Effector memory CD8-positive, alpha-beta T cell (primary cell): ENCODE measurements at places on chromosomes 2 and 18.
A peak's percentile ranks its signal among the peaks of the same experiment; 100 is the strongest.

DNA sequence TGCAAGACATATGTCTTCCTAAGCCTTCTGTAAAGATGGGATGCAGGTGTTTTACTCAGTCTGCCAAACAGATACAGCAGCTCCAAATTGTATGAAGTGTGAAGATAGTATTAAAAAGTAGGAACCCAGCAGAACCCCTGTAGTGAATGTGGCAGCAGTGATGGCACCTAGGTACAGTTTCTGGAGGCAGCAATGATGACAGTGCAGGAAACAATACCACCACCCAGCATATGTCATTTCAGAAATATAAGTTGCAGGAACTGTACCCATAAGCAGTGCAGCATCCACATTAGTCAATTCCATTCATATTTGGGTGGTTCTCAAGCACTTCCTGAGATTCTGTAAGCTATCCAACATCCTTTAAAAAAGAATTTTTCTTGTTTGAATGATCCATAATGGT is 46.7 kb upstream of the ATP5MC3 start:
- no peaks in the 10 kb centered on the region for H3K36me3 ChIP-seq
- peaks cover 8% of the 10 kb centered on the region for H3K27me3 ChIP-seq
- peaks cover 2% of the 10 kb centered on the region for H3K4me1 ChIP-seq
- no peak overlapping the region for H3K27ac ChIP-seq

DNA sequence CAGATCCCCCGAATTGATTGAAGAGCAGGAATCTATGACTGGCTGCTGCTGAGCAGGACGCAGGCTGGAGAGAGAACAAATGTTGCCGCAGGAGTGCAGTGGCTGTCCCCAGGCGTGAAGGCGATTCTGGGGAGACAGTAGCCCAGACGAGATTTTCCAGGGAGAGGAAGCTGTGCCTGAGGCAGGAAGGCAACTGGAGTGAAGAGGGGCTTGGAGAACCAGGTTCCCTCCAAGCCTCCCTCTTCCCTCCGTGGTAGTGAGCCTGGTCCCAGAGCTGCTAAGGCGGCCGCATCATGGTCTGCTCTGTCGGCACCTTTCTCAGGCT is 1.3 kb upstream of the NPPC start:
- H3K4me3 ChIP-seq = peak overlapping the region; percentile 60
- H3K4me1 ChIP-seq = peaks cover 4% of the 10 kb centered on the region
- H3K27ac ChIP-seq = no peak overlapping the region
- no peak for DNase-seq

- no peak overlapping the region for H3K27ac ChIP-seq
- H3K4me1 ChIP-seq = no peaks in the 10 kb centered on the region
- H3K27me3 ChIP-seq = peaks cover 72% of the 10 kb centered on the region
- DNase-seq = no peak
- no peaks in the 10 kb centered on the region for H3K36me3 ChIP-seq
- H3K4me3 ChIP-seq = no peak overlapping the region
Measured at GRCh38 chr2:231931481-231931915, 5.3 kb upstream of the NPPC start.

GRCh38 chr2:2699121-2699505 is 368.0 kb upstream of the MYT1L start:
- H3K27ac ChIP-seq = no peak overlapping the region
- no peak overlapping the region for H3K4me3 ChIP-seq
- peaks cover 2% of the 10 kb centered on the region for H3K4me1 ChIP-seq

DNA sequence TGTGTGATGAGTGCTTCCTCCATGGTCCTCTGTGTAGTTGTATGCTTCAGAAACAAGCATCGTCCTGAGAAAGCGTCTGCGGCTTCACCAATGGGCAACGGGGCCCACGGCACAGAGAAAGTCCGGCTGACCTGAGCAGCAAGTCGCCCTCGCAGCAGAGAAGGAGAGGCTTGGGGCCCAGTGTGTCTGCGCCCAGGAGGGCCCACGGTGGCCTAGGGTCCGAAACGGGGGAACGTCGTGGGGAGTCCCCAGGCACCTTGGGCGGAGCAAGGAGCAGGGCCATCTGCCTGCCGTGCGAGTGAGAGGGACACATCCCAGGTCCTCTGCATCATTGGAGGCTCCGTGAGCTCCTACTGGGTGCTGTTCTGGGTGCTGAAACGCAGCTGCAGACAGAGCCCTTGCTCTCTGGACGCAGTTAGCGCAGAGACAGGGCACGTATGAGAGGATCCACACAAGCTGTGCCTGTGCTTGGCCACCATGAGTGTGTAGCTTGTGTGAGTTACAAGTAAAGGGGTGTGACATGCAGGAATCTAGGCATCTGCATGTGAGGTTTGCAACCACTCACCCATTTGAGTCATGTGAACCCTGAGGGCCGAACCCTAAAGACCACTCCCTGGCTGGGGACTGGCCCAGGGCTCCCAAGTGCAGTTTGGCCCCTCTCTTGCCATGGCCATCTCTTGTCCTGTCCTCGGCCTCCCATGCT is 10.6 kb downstream of the GPC1 start:
- H3K27me3 ChIP-seq = peaks cover 56% of the 10 kb centered on the region
- H3K36me3 ChIP-seq = peaks cover 4% of the 10 kb centered on the region
- no peak for DNase-seq
- no peak overlapping the region for H3K4me3 ChIP-seq
- H3K27ac ChIP-seq = no peak overlapping the region
- no peaks in the 10 kb centered on the region for H3K4me1 ChIP-seq
